Muscle of arm (tissue), 14 donors: ENCODE measurements at places on chromosomes 2 and 18.

DNA sequence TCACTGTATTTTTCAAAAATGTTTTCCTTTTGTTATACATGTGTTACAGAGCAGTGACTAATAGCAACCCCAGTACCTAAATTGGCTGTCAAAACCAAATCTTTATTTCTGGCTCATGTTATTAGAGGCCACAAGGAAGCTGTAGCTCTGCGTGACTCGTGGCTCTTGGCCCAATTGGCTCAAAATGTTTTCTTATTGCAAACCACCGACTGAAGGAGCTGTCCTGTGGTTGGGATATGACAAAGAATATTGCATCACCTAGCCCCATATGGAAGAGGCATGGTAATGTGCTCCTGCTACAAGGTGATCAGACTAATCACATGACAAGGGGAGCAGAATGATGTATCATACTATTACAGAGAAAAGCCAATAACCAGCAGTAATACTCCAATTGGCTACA, 1058.5 kb downstream of the CBLN2 start:
- no peak for DNase-seq

GRCh38 chr2:31246184-31246852, 12.4 kb downstream of the EHD3 start:
- DNase-seq, result no peak

GRCh38 chr2:216375286-216375685, 3.0 kb upstream of the MARCHF4 start:
- no peak for DNase-seq

GRCh38 chr2:142907653-142908052, 30.2 kb downstream of the KYNU start:
- no peak for DNase-seq

DNA sequence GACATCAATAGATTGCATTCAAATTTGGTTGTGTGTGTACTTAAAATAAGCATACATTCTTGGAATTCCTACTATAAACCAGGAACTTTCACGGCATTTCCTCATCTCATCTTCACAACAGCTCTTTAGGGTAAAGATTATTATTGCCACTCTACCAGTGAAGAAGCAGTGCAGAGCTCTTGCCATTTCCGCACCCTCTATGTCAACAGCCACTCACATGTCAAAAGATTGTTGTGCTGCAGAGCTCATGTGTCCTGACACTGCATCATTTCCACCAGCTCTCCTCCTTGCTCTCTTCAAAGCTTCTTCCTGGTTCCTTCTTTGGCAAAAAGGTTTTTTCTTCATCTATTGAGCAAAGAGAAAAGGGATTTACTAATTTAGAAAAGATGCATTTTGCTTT, 26.5 kb upstream of the L3MBTL4 start:
- DNase-seq, result no peak

GRCh38 chr2:159169187-159169586, 117.3 kb downstream of the WDSUB1 start:
- DNase-seq, result no peak

GRCh38 chr2:178317811-178318210, 123.5 kb downstream of the OSBPL6 start:
- no peak for DNase-seq

- no peak for DNase-seq
These were observed 6.0 kb upstream of the SLC35F6 start for GRCh38 chr2:26757873-26758789.

DNA sequence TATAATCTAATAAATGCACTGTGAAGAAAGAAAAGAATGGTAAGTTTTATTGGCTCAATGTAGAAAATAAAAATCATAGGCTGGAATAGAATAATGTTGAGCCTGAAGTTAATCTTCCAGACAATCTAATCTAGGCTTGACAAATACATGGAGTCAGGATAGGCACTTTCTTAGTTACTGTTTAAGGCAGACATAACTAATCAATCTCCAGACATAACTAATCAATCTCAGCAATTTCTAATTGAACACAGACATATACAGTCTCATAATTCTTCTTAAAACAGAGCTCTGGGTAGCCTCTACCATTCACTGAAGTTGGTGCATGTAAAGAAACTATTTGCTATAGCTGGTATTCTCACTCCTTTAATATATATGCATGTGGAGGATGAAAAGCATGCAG, 150.1 kb upstream of the CTAGE1 start:
- no peak for DNase-seq

GRCh38 chr2:33796511-33796910, 197.4 kb upstream of the FAM98A start:
- DNase-seq, result no peak

- no peak for DNase-seq
These were observed 161.9 kb downstream of the KLHL29 start for GRCh38 chr2:23546913-23547312.

- DNase-seq, result no peak
These were observed 60.1 kb downstream of the RDH14 start for GRCh38 chr2:18500333-18500732.
